ENCODE measurements at places on chromosomes 5 and 9.

DNA sequence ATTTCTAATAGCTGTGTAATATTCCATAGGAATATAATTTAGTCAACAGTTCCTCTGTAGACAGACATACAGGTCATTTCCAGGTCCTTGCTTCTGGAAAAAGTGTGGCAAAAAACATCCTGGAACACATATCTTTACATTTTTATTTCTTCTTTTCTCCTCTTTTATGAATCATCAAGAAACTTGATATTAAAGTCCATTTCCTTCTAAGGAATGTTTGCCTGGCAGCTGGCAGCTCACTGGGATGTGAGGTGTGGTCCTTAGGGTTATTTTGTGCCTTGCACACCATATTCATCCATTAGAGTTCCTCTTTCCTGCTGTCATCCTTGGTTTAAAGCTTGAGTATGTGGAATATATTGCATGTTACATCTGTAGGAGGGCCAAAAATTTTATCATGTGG, 122.0 kb downstream of the GALNT10 start:
- DNase-seq = no peak

DNA sequence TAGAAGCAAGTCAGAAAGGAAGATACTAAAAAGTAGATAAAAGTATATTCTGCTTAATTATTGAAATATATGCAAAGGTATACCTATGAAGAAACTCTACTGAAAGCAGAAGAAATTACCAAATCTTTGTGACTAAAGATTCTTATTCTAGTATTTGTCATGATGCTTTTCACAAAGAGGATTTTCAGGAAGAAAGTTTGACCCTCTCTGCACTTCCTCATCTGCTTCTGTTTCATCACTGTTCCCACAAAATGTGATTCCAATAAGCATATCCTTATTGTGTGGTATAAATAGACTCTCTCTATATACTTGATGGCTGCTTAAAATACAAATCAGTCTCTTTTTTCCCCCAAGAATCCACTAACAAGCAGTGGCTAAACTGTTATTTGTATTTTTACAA, 2139.6 kb upstream of the ACO1 start:
- no peak for DNase-seq

- peak; percentile 47 for DNase-seq
Observed at GRCh38 chr5:175718401-175719108, 60.7 kb downstream of the HRH2 start.

- DNase-seq = no peak
Observed at GRCh38 chr5:6291961-6292360, 86.4 kb downstream of the MED10 start.

GRCh38 chr5:74630453-74631066, 10.0 kb downstream of the ENC1 start:
- peak; percentile 5 for DNase-seq

GRCh38 chr9:115553060-115553773, 435.3 kb upstream of the TNC start:
- DNase-seq = no peak

- DNase-seq = peak; percentile 29
Observed at GRCh38 chr9:111937781-111938426, 41.3 kb downstream of the UGCG start.

DNA sequence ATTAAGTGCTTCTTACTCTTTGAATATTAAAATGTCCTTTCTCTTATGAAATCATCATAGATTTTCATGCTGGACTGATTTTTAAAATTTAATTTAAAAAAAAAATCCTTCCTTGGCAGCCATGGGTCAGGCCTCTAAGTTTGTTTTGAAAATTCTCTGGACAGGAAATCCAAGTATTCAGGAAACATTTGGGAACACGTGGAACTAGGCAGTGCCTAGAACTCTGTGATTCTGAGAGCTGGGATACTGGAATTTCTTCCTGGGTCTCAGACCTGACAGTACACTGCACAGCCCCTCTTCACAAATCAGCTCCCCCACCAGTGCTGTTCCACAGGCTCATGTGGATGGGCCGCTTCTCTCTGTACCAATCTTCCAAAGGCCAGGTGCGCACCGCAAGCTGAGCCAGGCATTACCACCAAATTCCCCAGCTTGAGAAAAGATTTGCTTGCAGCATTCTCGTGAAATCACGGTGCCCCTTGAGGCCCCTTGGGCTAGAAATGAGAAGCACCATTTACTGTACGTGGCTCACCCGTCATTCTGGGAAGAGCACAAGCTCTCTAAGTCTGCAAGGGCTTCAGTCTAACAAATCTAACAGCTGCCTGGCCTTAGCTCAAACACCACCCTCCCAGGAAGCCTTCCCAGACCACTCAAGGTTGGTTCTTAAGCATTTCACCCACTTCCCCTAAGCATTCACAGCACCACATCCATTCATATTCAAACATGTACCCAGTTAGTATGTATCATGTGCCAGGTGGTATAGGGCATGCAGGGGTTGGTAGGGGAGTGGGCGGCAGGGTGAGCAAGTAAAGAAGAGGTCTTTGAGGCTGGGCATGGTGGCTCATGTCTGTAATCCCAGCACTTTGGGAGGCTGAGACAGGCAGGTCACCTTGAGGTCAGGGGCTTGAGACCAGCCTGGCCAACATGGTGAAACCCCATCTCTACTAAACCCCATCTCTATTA, 26.5 kb downstream of the B4GALT1 start:
- DNase-seq = no peak

DNA sequence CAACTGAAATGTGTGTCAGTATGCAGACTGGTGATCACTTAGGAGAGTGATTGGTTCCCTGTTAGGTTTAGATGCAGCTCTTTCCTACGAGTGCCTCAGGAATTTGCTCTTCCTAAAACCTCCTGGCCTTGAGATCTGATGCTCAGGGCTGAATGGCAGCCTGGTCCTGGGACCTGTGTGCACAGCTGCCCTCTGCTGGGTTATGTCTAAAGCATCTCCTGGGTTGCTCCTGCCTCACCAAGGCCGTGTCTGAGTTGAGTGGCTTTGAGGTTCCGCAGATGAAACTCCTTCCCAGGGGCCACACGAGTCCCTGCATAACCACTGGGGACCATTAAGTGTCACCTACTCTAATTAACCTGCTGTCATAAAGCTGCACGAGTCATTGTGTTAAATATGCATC, 59.5 kb downstream of the MVB12B start:
- DNase-seq = no peak

DNA sequence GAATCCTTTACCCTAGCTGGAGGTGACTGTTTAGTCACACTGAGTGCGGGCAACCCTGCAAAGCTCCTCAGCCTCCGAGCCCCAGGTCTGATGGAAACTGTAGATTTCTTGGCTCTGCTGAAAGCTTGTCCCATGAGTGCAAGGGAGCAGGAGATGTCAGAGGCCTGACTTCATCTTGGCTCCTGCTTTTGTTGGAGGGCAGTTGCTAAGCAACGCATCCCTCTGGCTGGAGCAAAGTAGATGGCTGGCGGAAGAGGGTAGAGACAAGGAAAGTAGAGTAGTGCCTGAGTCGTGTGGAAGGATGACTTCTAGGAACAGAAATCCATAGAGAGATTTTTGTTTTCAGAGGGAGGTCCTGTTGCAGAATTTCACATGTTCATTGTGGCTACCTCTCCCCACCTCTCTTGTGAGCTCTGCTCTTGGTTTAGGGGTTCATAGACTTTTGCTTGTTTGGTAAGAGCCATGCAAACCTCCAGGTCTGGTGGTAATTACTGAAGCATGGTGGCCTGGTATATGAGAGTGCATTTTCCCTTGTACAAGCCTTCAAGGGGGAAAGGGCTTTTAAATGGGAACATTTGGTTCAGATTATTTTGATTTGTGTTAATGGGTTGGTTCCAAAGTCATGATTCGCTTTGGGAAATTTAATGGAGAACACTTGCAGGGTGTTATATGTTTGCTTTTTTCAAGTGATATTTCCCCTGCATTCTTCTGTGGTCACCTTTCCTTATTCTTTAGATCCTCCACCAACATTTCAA, 71.5 kb downstream of the ARHGAP26 start:
- no peak for DNase-seq

GRCh38 chr5:165559645-165560044, 2054.2 kb downstream of the MAT2B start:
- DNase-seq = no peak

- DNase-seq = no peak
Observed at GRCh38 chr5:176632745-176633144, 2.3 kb downstream of the EIF4E1B start.

DNA sequence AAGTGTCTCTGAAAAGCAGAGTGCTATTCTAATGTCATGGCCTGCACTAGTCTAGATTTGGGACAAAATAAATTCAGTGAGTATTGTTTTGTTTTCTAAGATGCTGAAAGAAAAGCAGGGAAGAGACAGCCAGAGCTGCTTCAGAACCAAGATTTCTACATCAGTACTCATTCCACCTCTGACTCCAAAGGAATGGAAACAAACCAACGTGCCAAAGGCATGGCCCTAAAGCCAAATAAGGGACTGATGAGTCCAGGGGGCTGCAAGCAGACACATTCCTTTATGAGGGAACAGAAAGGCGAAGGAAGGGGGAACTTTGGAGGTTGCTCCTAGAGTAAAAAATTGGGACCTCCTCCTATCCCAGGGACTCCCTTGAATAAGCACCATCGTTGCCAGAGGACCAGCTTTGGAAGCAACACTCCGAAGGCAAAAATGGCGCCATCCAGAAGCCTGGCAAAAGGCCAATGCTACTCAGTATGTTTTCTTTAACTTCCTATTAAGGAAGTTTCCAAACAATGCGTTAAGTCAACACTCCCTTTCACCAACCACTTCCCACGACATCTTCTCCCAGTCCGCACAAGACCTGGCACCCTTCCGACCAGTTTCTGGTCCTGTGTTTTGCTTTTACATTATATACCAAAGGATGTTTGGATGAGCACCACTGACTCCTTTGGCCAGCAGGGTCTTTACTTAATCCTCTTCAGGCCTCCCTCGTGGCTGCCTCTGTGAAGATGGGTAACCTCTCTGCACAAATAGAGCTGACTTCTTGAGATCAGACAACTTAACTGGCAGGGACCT, 31.6 kb downstream of the ADAM19 start:
- DNase-seq = no peak

DNA sequence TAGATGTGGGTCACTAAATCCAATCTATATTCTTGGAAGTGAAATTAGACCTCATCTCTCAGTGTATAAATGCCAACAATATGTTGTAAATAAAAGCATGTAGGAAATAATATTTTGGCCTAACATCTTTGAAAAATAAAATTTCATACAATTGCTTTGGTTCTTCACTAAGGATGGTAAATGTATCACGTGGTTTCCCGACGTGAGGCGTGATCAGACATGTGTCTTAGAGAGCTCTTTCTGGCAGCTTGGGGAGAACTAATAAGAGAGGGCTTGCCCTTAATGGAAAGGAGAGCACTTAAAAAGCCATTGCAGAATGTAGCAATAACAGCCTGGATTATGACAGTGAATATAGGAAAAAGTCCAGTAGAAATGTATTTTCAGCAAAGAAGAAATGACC, 602.6 kb downstream of the CDH12 start:
- DNase-seq = no peak

GRCh38 chr9:22446950-22447617, 460 bp downstream of the DMRTA1 start:
- DNase-seq = no peak

- no peak for DNase-seq
Observed at GRCh38 chr5:15069407-15069905, 197.9 kb upstream of the ANKH start.

DNA sequence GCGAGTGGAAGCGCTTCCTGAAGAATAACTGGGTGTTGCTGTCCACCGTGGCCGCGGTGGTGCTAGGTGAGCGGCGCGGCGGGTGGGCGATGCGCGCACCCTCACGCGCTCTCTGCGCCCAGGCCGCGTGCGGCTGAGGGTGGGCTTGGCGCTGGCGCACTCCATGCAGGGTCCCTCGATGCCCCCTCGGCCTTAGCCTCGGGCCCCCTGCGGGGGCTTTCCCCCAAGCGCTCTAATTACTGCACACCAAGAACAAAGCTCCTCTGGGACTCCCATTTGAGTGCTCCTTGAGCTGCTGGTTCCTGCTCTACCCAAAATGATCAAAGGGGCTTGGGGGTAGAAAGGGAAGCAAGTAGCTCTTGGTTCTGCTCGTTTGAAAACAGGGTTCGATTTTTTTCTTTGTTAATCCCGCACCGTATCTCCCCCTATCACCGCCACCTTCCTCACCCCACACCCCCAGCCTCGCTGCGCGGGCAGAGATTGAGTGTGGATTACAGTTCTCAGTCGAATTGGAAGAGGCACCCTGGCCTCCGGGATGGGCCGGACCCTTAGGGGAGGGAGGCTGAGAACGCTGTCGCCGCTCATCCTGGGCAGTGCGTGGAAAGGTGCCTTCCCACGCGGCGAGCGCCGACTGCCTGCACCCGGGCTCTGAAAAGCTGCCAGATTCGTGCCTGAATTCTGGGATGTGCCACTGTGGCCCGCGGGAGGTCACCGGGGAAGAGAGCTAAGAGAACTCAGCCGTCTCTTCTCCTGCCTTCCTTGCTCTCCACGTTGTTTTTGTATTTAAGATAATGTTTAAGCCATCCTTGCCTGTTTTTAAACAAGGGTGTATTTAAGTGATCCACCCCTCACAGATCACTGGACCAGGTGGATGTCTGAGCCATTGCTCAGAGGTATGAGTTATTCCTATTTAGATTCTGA, 697 bp downstream of the SLC1A1 start:
- DNase-seq = no peak

DNA sequence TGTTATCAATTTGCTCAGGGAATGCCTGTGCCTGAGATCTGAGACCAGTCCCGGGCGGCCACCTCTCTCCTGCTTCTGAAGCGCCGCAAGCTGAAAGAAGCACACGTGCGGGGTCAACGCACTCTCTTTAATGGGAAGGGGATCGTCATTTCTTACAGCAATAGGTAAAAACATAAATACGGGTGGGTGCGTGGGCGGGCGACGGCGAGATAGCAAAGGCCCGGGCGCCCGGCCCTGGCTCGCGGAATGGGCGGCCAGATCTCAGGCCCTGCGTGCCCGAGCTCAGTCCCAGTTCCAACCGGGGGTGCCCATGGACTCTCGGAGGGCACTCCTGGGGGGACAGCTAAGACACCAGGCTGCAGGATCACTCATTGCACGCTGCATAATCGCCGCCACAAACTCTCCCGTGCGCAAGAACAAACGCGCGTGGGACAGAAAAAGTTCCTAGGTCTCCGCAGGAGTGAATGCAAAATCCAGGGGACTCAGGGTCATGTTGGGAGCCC, 3.0 kb downstream of the NKX2-5 start:
- DNase-seq = no peak
